ENCODE measurements at places on chromosomes 3 and 15. TPM values are rescaled to one million over a fixed set of nuclear protein-coding genes. Genes with fewer than 3 reads are reported as not detected.
A peak's percentile ranks its signal among the peaks of the same experiment; 100 is the strongest.

DNA sequence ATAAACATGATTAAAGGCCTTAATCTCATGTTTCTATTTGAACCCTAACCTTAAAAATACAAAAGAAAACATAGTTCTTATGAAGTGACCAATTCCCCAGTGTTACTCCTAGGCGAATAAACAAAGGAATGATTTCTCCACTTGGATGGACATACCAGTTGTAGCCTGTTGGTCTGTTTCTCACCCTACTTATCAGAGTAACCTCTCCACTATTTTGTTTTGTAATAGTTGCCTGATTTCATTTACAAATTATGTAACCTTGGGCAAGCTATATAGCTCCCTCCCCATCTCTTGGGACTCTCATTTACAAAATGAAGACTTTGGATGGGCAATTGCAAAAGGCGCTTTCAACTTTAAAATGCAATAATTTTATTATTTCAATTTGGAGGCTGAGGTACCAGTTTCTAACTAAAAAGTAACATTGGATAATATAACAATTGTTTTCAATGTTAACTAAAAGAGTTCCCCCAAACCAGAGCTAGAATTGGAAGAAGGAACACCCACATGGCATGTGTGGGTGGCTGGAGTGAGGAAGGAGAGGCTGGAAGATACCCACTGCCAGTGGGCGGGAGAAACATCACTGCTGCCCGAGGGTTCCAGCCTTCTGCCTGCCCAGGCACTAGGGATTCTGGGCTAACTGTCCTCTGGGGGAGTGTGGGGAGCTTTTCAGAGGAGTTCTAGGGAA lies 74.2 kb downstream of the RFTN1 start:
- ATAC-seq = peak; percentile 76

- no peak for ATAC-seq
Measured at GRCh38 chr15:63969652-63970421, 76.4 kb downstream of the DAPK2 start.

GRCh38 chr15:81314378-81314777 lies 9.6 kb downstream of the STARD5 start:
- no peak for ATAC-seq

- ATAC-seq = peak; percentile 78
Measured at GRCh38 chr3:139427283-139428060, 38.0 kb upstream of the COPB2 start.

GRCh38 chr3:42514876-42515275 lies 12.4 kb downstream of the VIPR1 start:
- ATAC-seq = no peak

DNA sequence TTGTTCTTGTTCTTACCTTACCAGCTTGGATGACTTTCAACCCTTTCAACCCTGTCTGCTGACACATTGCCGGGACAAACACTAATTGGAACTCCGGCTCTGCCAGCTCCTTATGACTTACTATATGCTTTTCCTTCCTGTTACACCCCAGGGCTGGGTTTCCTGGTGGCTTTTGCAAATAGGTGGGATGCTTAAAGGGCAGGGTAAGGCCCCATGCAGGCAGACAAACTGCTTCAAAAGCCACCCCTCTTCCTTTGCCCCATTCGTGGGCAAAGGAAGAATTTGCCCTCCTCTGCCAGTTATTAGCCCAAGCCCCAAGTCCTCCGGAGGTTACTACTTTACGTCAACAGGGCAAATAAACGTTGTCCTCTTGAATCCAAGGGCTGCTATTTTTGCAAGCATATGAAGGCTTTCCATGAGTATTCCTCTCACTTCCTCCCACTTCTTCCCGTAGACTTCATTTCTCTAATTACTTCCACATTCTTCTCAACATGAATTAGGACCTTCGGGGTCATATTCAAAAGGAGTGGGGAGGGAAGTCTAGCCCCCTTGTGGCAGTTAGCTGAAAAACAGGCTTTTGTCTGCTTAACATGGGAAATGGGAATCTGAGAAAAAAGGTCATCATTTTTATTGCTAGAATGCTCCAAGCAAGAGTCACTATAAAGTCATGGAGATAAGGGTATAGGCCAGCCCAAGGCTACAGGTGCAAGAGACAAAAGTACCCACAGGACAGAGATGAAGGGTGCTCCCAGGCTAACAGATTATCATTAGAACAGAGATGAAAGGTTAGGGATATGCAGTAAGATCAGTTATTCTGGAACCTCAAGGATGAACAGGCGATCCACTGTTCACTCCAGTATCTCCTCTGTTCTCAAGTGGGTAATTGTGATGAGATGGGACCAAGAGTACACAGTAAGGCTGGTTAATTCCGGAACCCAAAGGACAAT lies 56.3 kb upstream of the FSTL1 start:
- ATAC-seq = peak; percentile 57

DNA sequence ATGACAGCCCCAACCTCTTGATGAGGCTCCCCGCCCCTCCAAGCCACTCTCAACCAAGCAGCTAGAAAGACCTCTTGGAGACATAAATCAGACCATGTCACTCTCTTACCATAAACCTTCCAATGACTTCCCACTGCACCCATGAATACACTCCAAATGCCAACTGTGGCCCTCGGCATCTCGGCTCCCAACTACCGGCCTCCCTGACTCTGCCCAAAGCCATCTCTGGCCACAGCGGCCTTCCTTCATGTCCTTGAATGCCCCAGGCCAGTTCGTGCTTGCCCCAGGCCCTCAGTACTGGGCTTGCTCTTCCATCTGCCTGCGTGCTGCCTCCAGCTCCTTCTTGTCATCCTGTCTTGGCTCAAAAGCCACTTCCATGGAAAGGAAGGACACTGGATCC lies 32.0 kb downstream of the HCN4 start:
- no peak for ATAC-seq

Gene SGO1
- total RNA-seq = not detected

Gene MITF
- 76.7 TPM for total RNA-seq

Gene FSTL1
- total RNA-seq = 1,189 TPM

Measured in gastroesophageal sphincter (tissue), 4 donors.